ENCODE measurements at places on chromosomes 11 and 22. TPM values are rescaled to one million over a fixed set of nuclear protein-coding genes. Genes with fewer than 3 reads are reported as not detected.
A peak's percentile ranks its signal among the peaks of the same experiment; 100 is the strongest.

The SMDT1 gene
- polyA plus RNA-seq, result 82.4 TPM

GRCh38 chr22:22604326-22605073, 39.9 kb upstream of the GGTLC2 start:
- DNase-seq, result no peak

- DNase-seq, result no peak
These were observed 7.1 kb downstream of the SIGIRR start for GRCh38 chr11:407651-408123.

DNA sequence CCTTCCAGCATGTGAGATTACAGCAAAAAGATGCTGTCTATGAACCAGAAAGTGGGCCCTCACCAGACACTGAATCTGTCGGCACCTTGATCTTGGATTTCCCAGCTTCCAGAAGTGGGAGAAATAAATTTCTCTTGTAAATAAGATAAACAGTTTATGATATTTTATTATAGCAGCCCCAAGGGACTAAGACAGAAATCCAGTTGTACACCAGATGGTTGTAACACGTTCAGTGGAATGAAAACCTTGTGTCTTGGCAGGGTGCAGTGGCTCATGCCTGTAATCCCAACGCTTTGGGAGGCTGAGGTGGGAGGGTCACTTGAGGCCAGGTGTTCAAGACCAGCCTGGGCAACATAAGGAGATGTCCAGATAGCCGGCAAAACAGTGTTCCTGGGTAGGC, 61.8 kb downstream of the MCHR1 start:
- DNase-seq, result no peak

DNA sequence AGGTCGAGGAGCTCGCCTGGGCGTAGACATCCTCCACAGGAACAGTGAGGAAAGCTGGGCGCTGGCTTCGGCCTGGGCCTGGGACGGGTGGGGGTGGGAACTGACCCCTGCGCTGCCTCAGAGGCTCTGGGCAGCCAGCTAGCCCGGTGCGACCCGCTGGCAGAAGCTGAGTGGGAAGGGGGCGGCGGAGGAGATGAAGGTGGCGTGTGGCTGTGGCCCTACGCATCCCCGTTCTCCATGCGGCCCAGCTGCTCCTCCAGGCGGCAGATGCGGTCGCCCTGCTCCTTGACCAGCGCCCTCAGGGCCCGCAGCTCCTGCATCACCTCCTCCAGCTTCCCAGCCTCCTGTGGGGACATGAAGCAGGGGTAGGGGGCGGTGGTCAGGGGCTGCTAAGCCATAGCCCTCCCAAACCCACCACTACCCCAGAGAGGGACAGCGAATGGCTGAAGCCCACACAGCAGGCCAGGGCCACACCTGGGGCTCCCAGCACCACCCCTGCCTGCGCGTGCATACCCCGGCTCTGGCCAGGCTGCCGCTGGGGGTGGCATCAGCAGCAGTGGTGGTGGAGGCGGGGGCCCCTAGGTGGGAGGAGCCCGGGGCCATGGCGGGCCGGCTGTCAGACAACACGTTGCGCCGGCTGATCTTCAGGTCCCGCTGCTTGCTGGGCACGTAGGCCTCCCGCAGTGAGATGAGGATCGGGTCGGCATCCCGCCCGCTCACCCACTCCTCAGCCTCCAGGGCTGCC, 848 bp upstream of the PTPRCAP start:
- DNase-seq, result no peak

The GLYATL1 gene
- 5.5 TPM for polyA plus RNA-seq

GRCh38 chr11:19679952-19680828, 32.4 kb upstream of the NAV2 start:
- peak; percentile 88 for DNase-seq

- DNase-seq, result no peak
These were observed 8.4 kb downstream of the TECTA start for GRCh38 chr11:121109471-121109870.

The FERMT3 gene
- polyA plus RNA-seq, result 10.3 TPM

DNA sequence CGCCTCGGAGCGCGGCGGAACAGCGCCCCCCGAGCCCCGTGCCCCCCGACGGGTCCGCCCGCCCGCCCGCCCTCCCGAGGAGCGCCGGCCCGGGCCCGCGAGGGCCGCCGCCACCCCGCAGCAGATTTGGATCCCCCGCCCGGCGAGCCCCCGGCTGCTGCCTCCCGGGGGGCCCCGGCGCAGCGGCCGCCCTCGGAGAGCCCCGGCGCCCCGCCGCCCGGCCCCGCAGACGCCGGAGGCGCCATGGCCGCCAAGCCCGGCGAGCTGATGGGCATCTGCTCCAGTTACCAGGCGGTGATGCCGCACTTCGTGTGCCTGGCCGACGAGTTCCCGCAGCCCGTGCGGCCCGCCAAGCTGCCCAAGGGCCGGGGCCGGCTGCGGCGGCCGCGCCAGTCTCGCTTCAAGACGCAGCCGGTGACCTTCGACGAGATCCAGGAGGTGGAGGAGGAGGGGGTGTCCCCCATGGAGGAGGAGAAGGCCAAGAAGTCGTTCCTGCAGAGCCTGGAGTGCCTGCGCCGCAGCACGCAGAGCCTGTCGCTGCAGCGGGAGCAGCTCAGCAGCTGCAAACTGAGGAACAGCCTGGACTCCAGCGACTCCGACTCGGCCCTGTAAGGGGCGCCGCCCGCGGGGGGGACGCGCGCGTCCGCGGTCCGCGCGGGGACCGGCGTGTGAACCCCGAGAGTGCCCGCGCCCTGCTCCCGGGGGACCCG, 380 bp downstream of the C11orf96 start:
- DNase-seq, result peak; percentile 65

GRCh38 chr11:72546866-72547265, 112.5 kb upstream of the CLPB start:
- no peak for DNase-seq

The PKP3 gene
- 11.0 TPM for polyA plus RNA-seq

- DNase-seq, result peak; percentile 56
These were observed 697 bp downstream of the RNF169 start for GRCh38 chr11:74749127-74749964.

GRCh38 chr11:127950162-127950561, 637.2 kb downstream of the ETS1 start:
- no peak for DNase-seq

The CARS1 gene
- 32.3 TPM for polyA plus RNA-seq

GRCh38 chr22:27795696-27796517, 5.6 kb downstream of the MN1 start:
- no peak for DNase-seq

DNA sequence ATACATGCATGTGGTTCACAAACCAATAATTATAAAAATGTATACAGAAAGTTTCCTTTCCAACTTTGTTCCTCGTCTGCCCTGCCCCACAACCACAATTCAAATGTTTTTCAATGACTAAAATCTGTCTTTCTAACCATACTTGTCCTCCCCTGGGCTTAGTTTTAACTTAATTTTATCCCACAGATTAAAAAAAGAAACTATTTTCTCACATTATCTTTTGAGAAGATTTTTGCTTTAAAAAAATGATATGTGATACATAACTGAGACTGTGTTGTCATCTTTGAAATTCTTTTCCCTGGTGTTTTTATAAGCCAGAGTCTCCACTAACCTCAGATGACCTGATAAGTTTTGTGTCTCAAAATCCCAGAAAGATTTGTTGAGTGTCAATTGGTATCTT, 79.0 kb downstream of the FDX1 start:
- no peak for DNase-seq

The ACRV1 gene
- polyA plus RNA-seq, result 0.85 TPM

- peak; percentile 59 for DNase-seq
These were observed 383.7 kb downstream of the TMEM135 start for GRCh38 chr11:87421422-87421821.

DNA sequence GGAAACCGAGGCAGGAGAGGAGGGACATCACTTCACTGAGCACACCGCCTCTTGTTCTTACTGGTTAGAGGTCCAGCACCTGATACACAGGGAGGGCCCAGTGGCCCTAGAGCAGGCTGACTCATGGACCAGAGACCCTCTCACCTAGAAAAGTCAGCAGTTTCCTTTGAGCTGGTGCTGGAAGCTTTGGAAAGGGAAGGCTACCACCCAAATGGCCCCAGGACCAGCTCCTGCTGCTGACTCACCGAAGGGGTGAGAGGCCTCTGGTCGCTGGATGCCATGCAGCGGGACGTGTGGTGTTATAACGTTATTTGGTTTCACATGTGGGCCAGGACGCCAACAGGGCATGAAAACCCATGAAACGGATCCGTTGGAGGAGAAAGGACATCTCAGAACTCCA, 3.8 kb downstream of the NADSYN1 start:
- no peak for DNase-seq

The BSCL2 gene
- polyA plus RNA-seq, result 44.0 TPM

The TPBGL gene
- polyA plus RNA-seq, result 0.25 TPM

- no peak for DNase-seq
These were observed 320.5 kb downstream of the AASDHPPT start for GRCh38 chr11:106397787-106398501.
